ENCODE measurements at places on chromosomes 5 and 9.

DNA sequence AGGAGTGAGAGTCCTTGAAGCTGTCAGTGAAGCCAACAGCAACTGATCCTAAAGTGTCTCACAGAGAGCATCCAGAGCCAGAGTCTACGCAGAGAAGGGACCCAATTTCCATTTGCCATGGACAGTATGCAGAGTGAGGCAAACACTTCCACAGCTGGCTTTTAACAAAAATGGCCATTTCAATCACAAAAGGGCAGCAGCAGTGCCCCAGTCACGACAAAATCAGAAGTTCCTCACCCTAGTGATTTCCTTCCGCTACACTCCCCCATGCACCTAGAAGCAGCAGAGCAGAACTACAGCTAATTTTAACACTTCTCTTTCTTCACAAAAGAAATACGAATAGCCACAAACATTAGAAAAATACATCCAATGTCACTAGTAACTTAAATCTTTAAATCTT is 27.9 kb downstream of the FBXW11 start:
- DNase-seq: no peak

- no peak for DNase-seq
Observed at GRCh38 chr5:14665101-14665822, 744 bp downstream of the OTULIN start.

DNA sequence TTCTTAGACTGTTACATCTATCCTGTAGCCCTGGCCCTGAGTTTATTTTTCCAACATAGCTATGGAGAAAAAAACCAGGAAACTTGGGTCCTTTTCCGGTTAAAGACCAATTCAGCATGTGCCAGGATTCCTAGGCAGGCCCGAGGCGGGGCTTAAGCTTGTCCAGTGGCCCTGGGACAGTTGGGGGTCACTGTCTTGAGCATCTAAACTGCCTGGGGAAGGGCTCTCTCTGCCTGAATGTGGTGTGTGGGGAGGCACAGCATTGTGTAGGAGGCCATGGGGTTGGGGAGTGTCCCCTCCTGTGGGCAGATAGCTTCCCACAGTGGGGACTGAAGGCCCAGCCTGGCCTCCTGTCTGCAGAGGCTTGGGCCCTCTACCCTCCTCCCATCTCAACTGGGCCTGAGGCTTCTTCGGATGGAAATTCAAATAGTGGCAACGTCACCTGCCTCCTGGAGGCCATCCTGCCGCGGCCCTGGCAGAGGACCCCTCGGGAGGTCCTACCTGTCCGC is 88.8 kb downstream of the PHF2 start:
- no peak for DNase-seq

- no peak for DNase-seq
Observed at GRCh38 chr5:132458226-132458560, 32.4 kb downstream of the IRF1 start.

DNA sequence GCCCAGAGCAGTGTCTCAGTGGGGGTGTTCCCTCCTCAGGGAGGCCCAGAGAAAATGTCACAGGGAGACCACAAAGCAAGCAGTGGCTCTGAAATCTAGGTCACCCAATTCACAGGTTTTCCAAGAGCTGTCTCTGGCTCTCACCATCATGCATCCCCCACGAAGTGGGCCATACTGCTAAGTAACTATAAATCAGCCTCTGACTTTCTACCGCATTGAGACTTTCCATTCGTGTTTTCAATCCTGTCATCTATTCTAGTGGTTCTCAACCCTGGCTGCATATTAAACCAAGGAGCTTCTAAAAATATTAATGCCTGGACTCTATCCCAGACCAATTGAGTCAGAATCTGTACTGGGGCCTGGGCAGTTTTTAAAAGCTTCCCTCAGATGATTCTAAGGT is 2.0 kb upstream of the C1QTNF3 start:
- DNase-seq: no peak

- DNase-seq: peak; percentile 21
Observed at GRCh38 chr9:96376891-96377874, 6.3 kb downstream of the SLC35D2 start.

DNA sequence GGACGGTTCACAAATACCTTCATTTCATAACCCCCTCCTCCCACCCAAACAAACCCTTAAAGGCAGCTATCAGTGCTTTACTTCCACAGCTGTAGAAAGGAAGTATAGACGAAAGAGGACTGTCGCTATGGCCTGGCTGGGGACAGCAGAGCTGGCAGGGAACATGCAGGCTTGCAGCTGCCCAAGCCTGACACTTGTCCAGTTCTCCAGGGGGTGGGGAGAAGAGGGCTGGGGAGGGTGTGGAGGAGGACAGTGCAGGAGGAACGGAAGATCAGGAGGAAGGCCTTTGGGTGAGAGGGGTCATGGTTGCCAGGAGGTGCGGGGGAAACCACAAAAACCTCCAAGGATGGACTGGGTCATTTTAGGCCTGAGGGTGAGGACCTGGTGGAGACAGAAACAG is 25.9 kb downstream of the ARPC5L start:
- no peak for DNase-seq

DNA sequence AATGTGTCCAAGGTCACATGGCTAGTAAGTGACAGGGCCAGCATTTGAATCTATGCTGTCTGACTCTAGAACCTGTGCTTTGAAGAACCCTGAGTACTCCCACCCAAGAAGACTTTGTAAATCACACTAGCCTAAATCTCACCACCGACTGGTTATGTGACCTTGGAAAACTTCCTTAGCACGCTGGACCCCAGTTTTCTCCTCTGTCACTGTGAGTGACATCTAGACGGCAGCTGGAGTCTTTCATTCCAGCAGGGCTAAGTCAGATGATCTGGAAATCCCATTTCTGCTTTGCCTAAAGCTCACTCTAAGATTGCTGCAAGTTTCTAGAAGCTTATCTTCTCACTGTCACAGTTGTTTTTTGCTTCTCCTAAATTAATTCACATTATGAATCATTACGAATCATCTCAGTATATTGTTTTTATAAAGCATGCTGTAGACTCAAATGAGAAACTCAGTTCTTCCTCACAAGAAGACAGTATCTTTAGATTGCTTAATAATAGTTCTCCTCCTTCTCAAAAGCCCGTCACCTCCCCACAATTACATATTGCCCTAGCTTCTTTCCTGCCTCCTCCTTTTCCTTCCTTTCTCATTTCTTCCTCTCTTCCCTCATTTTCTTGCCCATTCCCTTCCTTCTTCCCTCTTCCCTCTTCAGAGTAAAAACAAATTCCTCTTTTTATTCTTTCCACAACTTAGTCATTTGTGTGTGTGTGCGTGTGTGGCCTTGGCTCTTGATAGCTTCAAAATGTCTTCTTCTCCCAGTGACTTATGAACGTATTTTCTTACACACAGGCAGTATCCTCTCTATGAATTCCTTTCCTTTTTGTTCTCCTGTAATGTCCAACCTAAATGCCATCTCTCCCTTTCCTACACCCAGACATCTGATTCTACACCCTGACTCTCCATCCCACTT is 16.8 kb downstream of the ALDOB start:
- no peak for DNase-seq

DNA sequence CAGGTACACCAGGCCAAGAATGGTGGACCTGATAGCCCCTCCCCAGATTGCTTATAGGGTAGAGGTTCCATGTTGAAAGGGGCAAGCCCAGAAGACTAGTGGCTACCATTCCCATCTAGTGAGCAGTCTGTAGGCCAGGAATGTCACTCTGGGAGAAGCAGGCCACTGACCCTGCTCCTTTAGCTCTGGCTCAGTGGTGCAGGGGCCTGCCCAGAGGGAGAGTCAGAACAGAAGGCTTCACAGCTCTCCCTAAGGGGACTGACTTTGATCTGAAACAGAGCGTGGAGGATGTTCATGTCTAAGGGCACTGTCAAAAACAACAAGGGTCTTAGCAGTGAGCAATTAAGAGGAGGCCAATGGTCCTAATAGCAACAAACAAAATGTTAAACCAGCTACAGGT is 81.7 kb downstream of the ZNF354C start:
- DNase-seq: no peak

DNA sequence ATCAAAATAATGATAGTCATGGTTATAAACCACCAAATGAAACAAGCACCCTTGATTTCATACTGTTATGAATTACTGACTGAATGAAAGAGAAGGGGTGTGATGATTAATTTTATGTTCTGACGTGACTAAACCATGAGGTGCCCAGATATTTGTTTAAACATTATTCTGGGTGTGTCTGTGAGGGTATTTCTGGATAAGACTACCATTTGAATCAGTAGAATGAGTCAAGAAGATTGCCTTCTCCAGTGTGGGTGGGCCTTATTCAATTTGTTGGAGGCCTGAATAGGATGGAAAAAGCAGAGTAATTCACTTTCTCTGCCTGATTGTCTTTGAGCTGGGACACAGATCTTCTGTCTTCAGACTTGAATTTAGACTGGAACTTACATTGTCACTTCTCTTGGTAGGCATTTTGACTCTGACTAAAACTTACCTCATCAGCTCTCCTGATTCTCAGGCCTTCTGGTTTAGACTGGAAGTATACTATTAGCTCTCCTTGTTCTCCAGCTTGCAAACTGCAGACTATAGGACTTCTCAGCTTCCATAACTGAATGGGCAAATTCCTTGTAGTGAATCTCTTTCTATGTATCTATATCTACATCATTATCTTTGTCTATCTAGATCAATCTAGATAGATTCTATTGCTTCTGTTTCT is 321.9 kb upstream of the TARS1 start:
- no peak for DNase-seq

DNA sequence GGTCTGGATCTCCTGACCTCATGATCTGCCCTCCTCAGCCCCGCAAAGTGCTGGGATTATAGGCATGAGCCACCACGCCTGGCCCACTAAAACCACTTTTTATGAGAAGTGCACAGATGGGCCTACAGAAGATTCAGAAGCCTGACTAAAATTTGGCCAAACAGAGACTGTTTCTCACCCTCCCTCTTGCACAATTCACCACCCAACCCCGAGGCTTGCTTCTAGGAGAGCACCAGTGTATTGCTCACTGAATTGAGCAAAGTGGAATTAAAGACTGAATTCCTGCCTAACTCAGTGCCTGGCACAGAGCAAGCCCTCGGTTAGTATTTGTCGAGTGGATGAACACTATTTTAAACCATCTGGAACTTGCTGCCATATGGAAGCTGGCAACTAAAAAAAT is 3.4 kb upstream of the DCTN4 start:
- no peak for DNase-seq

DNA sequence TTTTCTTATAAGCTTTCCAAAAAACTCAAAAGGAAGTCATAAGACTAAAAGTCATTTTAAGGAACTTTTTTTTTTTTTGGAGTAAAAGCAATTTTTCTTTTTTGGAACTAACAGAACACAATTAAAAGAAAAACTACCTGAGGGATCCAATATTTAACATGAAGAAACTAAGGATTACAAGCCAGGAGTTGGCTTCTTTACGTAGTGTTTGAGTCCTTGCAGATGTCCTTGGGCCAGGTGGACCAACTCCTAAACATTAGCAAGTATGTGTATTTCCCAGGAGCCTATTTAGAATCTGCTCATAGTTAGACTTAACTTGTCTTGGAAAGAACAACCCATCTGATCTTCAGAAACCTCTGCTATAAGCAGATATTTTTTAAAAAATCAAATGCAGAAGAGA is 154.1 kb upstream of the EFNA5 start:
- DNase-seq: no peak

DNA sequence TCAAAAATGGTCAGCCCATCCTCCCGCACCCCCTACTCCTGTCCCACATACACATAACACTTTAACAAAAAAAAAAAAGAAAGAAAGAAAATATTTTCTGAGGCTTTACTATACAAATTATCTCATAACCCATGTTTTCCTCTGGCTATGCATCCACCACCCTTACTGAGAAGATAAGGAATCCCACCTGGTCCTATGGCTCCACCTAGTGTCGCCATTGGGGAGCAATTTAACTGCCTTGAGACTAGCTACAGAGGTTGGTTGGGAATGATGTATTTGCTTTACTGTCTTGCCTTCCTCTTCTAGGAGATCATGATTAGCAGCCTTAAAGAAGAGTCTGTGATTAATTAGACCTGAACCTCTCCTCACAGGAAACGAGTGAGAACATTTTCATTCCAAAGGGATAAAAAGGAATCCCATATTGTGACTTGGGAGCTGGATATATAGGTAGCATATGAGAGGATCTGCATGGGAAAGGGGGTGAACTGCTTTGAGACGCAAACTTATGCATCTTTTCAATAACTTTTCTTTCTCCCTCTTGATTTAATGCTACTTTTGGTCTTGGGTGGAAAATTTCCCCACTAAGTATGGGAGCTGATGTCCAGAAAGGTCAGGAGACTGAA is 77.7 kb upstream of the SELENOP start:
- DNase-seq: peak; percentile 80

DNA sequence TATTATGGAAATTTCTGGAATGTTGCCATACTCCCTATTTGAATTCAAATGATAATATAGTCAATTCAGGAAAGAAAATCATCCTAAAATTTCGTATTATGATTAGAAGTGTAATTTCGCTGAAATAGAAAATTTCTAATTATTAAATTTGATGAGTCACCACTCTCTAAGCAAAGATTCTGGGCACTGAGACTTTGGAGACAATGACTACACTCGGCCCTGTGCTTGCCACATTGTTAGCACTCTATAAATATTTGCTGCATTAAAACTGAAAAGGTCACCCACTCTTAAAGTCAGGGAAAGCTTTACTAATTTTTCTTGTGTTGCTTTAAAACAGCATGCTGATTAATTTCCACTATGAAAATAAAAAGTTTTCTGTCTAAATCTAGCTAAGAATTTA is 240.3 kb downstream of the TLE4 start:
- DNase-seq: no peak

DNA sequence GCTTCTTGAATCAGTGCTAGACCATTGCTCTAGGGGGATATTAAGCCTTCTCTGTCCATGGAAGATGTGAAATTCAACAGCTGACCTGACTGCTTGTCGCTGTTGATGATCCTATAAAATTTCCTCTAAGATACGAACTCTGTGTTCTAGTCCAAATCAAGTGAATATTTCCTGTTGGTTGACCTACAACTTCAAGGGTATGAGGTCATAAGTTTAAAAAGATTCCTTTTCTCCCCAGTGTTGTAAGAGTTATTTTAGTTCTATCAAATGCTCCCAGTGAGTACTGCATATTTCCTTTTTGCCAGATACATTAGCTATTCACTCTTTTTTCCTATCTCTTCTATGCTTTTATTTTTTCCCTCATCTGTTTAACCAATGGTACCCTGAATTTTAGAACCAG is 102.9 kb upstream of the CCDC152 start:
- DNase-seq: no peak

DNA sequence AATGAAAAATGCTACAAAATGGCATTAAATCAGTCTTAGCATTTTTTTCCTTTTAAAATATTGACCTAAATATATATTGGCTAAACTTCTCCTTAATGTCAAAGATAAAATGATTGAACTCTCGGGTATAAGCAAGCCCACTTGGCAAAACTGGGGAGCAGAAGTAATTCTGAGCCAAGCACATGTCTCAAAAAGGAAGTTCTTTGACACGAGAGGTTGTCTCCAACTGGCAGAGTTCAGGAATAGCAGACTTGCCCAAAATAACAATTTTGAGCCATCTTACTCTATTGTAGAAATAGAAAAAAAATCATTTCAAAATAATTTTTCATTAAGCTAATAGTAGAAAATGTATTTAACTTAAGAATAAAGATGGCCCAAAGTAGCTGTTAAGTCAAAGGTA is 10.4 kb upstream of the MLLT3 start:
- DNase-seq: no peak

- no peak for DNase-seq
Observed at GRCh38 chr5:131509801-131510200, 125.2 kb downstream of the RAPGEF6 start.

All from left kidney (tissue), 8 donors.